ENCODE measurements at places on chromosomes 12 and 14.

DNA sequence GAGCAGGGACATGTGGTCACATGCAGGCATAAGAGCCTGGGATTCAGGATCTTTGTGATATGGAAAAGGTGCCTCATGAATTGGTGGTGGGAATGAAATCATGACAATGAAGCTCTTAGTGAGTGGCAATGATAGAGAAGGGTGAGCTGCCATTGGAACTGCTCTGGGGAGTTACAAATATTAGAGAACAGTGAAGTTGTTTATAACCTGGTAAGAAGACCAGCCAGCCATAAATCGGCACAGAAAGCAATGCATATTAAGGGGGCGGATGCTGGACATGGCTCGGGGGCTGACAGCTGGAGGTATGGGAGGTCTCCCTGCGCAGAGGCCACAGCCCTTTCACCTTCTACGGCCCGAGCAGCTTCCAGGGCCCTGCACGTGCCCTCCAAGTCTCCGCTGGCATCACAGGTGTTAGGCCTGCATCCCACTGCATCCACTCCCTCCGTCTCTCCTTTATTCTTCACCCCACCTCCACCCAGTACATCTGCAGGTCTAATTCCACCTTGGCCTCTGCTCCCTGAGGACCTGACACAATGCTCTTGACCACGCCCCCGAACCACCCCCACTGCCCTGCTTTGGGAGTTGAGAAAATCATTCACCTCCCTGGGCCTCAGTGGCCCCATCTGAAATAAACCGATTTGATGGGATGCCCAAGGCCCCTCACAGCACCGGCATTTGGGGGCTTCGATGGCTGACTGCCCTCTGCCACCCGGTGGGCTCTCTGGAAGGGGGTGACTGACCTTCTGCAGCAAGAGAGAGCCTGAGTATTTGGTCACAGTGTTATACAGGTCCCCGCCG, 4.1 kb downstream of the CACNA2D4 start:
- no peak for DNase-seq

- no peak for DNase-seq
Observed at GRCh38 chr12:56474389-56474788, 6.0 kb downstream of the SPRYD4 start.

- no peak for DNase-seq
Observed at GRCh38 chr12:26846416-26846815, 13.4 kb upstream of the ITPR2 start.

DNA sequence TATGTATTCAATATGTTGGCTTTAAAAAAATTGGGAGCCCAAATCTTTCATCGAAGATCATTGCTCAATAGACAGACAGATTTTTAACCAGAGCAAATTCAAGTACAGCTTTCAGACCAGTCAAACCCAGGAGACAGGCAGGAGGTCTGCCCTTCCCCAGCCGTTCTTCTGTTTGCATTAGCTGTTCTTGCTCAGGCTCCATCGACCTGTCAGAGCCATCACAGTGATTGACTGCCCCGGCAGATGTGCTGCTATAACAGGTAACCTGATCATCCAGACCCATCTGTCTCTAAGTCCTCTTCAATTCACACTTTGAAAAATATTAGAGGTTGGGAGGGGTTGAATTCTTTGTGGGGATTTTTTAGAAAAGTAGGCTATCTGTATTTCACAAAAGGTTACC, 453.5 kb downstream of the FOXG1 start:
- no peak for DNase-seq

Data from activated naive CD4-positive, alpha-beta T cell treated with anti-CD3 and anti-CD28 coated beads, Interleukin-2, amount 10 ng/mL, durations not matched to agents 7 days and 5 days (primary cell).